Left colon (tissue), 2 donors: ENCODE measurements at places on chromosomes 12 and 14. TPM values are rescaled to one million over a fixed set of nuclear protein-coding genes. Genes with fewer than 3 reads are reported as not detected.

DNA sequence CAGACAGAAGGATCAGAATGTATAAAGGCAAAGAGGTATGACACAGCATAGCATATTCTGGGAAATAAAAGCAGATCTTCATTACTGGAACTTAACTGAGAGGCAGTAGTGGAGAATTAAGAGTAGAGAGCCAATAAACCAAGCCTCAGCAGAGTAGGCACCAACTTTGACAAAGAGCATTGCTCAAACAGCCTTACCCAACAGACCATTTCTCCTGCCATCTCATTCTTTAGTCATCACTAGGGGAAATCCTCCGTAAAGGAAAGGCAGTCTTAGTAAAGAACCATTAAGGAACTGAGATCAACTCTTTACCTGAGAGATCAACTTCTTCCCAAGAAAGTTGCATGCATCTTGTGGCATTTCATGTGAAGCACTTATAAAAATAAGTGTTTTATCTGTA lies 36.6 kb downstream of the SENP1 start:
- no peak for DNase-seq

PRKAB1 gene
- 111 TPM for total RNA-seq

- no peak for DNase-seq
Measured at GRCh38 chr14:103509864-103510723, 12.5 kb downstream of the CKB start.

- DNase-seq, result no peak
Measured at GRCh38 chr14:102579696-102580549, 12.5 kb upstream of the RCOR1 start.

DNA sequence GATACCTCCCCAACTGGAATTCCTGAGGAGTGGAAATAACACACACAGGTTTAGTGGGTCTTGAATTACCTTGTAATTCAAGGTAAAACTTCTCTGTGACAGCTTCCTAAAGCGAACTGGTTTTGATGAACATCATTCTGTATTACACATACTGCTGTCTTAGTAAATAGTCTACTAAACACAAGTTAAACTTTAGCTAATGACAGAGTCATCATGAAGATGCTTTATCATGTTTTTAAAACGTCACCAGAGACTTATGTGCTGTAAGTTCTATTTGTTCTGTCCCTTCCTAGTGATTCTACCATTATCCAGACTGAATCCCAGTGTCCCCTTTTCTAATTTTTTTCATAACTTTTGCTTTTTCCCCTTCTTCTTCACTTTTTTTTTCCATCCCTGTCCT lies 11.6 kb upstream of the GXYLT1 start:
- DNase-seq, result no peak
